Cardiac muscle cell (in vitro differentiated cells and primary cell): ENCODE measurements at places on chromosomes 7 and 10.

GRCh38 chr10:17023386-17024298, 106.0 kb downstream of the CUBN start:
- DNase-seq, result peak; percentile 56

- no peak for DNase-seq
Observed at GRCh38 chr10:100615241-100615640, 79.5 kb downstream of the HIF1AN start.

DNA sequence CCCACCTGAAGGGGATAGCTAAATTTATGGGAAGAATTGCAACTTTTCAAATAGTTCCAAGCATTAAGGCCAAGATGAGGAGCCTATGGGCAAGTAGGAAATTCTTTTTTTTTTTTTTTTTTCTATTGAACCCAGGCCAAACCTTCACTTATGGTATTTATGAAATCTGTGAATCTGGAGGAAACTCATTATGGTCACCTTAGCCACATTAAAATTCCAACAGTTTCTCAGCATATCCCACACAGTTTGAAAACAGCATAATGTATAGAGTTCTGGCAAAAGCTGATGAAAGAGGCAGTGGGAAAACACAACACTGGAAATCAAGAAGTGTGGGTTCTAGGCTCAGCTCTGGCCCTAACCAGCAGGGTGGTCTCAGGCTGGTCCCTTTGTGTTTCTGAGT, 236.9 kb downstream of the PTEN start:
- no peak for DNase-seq

DNA sequence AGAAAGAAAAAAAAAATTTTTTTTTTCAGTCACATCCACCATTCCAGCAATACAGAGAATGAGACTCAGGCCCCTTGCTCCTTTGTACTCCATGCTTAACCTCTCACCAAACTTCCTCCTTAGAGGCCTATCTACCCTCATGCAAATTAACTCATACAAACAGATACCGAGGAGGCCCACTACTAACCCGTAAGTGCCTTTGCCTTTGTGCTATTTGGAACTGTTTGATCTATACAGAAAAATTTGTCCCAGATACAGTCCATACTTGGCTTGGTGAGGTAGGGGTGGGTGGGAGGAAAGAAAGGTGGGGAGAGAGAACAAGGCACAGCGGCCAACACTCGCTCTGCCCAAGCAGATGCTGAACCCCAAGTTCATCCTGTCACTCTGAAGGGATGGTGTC, 87.8 kb upstream of the DUSP5 start:
- DNase-seq, result no peak

GRCh38 chr7:90850471-90850870, 254.3 kb downstream of the CDK14 start:
- peak; percentile 11 for DNase-seq

GRCh38 chr7:115015619-115016018, 93.7 kb downstream of the MDFIC start:
- no peak for DNase-seq

GRCh38 chr10:82091413-82091812, 216.4 kb downstream of the NRG3 start:
- no peak for DNase-seq

- DNase-seq, result no peak
Observed at GRCh38 chr7:80666376-80666775, 27.9 kb downstream of the CD36 start.

- peak; percentile 16 for DNase-seq
Observed at GRCh38 chr7:130921391-130922180, 187.6 kb upstream of the KLF14 start.

- no peak for DNase-seq
Observed at GRCh38 chr7:88185650-88186049, 34.2 kb downstream of the SRI start.

DNA sequence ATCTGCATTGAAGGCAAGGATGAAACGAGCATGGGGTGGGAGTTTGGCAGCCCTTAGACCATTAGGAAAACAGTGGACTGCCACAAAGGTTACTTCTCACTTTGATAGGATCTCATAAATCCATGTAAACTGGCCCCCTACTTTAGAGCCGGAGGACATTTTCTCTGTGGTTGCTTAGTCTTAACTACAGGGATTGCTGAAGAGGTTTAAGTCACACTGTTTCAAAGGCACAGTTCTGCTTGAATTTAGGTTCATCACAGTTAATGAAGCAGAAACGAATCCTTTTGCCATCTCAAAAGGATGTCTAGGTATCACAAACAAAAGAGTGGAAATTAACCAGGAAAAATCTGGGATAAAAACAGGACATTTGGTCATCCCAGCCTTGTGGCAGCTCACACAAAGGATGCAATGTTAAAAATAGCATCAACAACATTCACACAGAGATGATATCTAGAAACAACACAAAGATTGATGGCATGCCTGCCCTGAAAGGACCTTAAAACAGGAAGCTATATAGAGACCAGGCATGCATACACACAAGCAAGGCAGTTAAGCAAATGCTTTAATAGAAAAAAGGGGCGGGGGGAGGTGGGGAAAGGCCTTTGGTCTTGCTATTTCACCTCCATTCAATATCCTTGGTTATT, 74.0 kb downstream of the DOCK4 start:
- no peak for DNase-seq

GRCh38 chr7:27221201-27221797, 21.3 kb upstream of the EVX1 start:
- no peak for DNase-seq

GRCh38 chr7:47763063-47763974, 181.4 kb upstream of the TNS3 start:
- no peak for DNase-seq

GRCh38 chr7:4051696-4052095, 630.4 kb upstream of the FOXK1 start:
- DNase-seq, result no peak

DNA sequence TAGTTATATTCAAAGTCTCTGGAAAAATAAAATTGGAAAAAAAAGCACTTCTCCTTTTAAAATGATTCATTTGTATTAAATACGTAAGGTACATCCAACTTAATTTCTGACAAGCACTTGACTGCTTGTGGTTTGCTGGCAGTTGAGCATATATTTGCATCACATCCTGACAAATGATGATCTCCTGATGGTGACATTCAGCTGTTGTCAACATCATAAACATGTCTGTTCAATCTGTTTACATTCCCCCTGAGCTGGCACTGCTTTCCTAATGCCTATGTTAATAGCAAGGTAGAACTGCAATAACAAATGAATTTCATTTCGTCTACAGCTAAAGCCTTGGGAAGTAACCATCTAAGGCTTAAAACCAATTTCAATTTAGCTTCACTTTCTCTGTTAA, 24.4 kb downstream of the TSPAN12 start:
- DNase-seq, result no peak

DNA sequence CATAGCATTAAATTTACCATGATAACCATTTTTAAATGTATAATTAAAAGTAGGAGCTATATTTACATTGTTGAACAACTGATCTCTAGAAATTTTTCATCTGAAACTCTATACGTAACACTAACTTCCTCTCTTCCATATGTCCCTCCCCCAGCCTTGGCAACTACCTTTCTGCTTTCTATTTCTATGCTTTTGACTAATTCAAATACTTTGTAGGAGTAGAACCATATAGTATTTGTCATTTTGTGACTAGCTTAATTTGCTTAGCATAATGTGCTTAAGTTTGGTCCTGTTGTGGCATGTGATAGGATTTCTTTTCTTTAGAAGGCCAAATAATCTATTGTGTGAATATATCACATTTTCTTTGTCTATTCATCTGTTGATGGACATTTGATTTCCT, 225.3 kb upstream of the POT1 start:
- DNase-seq, result no peak

- no peak for DNase-seq
Observed at GRCh38 chr10:125283191-125283835, 123.0 kb upstream of the CTBP2 start.

GRCh38 chr7:158054611-158055010, 533.0 kb downstream of the PTPRN2 start:
- no peak for DNase-seq

- DNase-seq, result no peak
Observed at GRCh38 chr7:133744451-133744850, 382.7 kb upstream of the LRGUK start.

DNA sequence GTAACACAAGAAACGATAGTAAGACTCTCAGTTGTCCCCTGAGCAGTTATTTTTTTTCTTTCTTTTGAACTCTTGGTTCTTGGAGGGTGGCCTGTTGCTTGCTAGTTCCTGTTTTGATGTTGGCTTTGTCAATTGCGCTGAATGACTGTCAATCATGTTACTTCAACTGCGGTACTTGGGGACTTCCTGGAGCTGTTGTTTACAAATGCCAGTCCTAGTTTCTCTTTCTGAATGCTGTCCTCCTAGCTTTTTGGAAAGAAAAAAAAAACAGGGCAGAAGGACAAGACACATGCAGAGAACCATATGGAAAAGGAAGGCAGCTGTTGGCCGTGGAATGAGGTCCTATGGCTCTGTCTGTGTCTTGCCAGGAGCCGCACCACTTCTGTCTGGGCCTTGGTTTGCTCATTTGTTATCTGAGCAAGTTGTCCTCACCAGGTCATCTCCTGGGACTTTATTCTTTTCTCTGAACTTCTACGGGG, 7.0 kb upstream of the PDCD4 start:
- DNase-seq, result no peak

- DNase-seq, result no peak
Observed at GRCh38 chr7:29156907-29157452, 10.6 kb upstream of the CPVL start.

GRCh38 chr10:30959836-30960210, 71.8 kb downstream of the ZNF438 start:
- DNase-seq, result no peak

DNA sequence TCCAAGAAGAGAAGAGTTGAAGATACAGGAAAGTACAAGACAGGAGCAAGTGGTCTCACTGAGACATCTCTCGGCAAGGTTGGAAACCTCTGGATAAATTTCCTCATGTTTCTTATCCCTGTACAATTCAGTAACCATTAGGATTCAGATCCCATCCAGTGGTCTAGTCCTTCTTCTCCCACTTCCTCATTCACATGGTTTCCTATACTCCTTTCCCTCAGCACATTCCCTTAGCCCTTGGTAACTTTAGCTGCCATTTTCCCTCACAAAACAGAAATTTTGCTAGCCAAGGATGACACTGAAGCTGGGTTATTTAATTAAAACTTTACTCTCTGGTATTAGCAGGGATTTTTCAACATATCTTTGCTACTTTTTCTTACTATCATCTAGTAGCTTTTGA, 82.6 kb downstream of the CPED1 start:
- DNase-seq, result no peak

DNA sequence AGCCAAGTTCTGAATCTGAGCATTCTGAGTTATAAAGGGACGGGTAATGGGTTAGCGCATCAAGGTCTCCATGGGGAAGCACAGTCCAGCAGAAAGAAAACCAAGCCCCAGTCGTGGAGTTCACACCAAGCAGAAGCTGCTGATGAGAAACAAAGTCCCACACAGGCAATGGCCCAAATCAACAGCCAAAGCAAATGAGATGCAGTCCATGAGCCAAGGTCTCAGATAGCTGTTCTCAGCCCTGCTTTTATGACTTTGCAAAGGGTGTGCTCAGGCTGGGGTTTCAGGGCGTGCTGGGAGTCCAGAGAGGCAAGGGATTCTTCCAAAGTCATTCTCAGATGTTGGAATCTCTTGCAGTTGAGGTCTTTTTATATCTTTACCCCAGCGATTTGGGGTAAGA, 32.0 kb downstream of the THNSL1 start:
- no peak for DNase-seq

GRCh38 chr7:21094589-21094988, 307.9 kb upstream of the SP8 start:
- no peak for DNase-seq

DNA sequence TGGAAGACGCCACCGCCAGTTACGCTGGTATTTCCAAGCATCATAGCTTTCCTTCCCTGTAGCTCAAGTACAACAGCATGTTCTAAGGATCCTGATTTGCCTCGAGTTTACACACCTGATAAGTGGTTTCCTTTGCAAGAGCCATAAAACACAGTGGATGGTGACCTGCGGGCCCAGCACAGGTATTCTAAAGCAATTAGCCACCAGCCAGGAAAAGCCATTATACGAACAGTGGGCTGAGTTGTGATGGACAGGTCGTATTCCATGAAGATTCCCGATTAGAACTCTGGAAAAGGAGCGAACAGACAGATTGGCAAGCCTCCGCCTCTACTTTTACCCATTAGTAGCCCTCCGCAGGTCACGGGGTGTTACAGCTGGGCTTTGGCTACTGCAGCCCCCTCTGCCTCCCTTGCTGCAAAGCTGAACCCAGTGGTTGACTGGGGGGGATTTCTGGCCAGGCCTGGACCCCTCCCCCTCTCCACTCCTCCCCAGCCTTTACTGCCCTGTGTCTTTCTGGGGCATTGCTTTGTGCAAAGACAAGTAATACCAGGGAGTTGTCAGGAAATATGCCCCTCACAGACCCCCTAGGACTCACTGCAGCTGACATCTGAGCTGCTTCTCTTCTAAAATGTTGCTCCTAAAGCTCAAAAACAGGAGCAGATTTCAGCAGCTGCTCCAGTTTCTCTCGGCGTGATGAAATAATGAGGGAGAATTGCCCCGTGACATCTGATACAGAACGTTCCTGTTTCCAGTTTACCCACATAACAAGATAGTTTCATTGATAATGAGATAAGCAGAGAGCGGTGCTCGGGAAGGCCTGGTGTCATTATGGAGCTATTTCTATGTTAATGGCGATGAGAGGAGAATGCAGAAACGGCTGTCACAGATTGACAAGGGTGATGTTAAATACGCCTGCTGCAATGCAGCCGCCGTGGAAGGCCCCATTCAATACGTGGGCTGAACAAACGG, 214.4 kb downstream of the CCSER2 start:
- DNase-seq, result no peak

DNA sequence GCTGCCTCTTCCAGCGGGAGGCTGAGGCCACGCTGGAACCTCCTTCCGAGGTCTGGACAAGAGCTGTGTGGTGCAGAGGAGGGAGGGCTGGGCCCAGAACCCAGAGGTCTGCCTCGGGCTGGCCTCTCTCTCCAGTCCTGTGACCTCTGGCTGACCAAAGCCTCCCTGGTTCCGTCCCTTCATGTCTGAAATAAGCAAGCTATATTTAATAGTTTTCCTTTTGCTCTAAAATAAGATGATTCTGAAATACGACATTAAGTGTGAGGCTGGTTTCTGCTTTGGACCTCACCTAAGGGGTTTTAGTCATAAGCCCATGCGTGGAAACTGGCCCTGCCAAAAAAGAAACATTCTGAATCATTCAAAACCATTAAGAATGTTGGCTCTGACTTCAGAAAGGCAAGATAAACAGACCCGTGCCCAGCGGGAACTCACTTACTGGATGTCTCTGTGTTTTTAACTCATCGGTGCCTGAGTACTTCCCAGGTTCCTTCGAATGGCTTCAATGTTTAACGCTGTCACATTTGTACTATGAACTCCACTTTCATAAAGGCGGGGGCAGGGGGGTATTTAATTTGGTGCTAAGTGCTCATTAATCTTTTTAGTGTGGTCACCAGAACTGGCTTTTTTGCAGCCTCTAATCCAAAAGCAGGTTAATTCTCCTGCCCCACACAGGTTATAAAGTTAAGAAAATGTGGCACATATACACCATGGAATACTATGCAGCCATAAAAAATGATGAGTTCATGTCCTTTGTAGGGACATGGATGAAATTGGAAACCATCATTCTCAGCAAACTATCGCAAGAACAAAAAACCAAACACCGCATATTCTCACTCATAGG, 157.5 kb upstream of the KLF14 start:
- no peak for DNase-seq
